Right renal cortex interstitium (tissue), 3 donors: ENCODE measurements at places on chromosomes 2 and 18.

DNA sequence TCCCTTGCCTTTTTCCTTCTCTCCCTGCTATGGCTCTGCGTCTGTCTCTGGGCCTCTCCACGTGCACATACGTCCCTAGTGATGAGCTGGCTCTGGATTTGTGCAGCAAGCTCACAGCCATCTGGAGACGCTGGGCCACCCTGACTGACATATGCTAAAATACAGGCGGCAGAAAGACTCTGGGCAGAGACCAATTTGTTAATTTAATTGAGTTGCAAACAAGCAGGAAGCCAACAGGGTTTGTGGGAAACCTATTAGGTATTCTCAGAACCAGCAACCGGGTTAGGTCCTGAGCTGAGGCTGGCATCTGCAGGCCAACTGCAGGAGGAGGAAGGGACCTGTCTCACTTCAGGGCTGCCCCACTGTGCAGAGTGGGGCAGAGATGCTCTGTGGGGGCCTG is 53.5 kb upstream of the SMAD2 start:
- DNase-seq = no peak

DNA sequence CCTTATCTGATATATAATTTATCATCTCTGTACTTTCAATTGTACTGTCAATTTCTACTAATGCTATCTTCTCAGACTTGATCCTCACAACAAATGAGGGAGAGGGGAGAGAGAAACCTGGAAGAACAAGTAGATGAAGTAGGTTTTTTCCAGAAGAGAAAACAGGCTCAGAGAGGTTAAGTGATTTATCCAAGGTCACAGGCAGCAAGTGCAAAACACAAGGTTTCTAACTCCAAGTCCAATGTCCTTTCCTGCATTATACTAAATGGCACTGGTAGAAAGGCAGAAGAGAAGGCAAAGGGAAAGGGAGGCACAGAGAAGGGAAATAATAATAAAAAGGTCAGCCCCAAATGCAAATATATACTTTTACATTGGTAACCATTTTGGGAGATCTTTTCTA is 7.5 kb downstream of the MEX3C start:
- no peak for DNase-seq

GRCh38 chr2:172053486-172053885 is 31.8 kb upstream of the DLX1 start:
- DNase-seq = no peak

DNA sequence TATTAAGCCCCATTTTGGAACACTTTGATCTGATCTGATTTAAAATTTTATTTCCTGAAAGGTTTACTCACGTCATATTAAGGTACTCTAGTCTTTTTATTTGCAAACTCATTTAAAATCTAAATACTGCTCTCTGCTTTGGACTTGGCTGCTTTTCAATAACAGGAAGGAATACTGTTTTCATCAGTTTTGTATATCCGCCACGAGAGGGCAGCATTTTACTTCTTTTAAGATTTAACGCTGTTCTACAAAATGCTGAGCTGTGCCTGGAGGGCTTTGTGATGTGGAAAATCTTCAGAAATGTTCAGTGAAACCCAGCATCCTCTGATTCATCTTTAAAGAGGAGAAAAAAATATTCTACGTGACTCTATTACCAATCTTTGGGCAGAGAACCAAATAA is 37.5 kb upstream of the SLC38A11 start:
- peak; percentile 38 for DNase-seq

DNA sequence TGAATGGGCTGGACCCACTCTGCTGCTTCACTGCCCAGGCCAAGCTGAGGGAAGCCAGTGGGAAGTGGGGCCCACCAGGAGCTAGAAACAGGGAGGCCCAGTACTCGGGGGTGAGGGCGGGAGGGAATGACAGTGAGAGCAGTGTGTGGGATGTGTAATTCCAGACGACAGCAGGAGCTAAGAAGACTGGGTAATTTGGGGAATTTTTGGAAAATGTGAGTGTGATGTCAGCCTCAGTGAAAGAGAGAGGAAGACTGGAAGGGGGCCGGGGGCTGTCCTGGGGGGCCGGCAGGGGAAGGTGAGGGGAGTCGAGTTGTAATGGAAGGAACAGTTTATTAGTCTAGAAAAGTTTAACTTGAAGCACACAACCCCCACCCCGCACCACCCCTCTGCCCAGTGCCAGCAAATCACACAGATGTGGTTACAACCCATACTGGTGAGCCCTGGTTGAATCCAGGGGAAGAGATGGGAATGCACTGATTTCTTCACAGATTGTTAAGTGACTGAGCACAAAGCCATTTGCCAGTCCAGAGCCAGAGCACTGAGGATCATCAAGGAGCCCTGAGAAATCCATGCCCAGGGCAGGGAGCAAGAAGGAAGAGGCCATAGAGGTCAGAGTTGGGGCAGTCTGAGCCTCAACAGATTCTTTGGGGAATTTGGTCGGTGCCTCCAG is 76.7 kb upstream of the PKDCC start:
- DNase-seq = no peak

- DNase-seq = no peak
These were observed 77.4 kb upstream of the ARHGAP28 start for GRCh38 chr18:6652098-6652497.

DNA sequence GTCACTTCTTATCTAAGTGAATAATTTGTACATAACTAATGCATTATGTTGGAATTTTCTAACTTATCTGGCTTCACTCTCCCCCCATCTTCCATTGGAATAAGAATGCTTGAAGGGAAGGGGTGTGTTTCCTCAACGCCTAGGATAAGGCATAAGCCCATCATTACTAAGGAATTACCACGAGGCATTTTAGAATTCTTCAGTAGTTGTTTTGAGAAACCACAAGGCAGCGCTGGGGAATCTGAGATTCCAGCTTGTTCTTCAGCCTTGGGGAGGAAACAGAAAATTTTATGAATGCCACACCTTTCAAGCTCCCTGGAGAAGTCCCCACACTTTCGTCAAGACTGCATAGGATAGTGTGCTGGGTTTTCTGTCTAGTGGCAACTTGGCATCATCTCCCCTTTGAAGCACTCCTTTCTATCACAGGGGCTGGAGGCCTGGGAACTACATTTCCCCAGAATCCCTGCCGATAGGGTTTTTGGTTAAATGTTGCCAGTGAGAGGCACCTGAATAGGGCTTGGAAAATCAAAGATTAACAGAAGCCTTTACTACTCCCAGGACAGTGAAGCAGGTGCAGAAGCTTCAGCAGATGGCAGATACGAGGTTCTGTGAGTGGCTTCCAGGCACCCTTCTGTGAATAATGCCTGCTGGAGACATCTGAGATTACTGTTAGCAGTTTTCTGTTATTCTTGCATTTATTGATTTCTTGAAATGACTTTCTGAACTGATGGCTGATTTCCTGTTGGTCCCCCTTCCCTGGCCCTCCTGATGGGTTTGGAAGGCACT is 192.7 kb upstream of the REV1 start:
- no peak for DNase-seq

DNA sequence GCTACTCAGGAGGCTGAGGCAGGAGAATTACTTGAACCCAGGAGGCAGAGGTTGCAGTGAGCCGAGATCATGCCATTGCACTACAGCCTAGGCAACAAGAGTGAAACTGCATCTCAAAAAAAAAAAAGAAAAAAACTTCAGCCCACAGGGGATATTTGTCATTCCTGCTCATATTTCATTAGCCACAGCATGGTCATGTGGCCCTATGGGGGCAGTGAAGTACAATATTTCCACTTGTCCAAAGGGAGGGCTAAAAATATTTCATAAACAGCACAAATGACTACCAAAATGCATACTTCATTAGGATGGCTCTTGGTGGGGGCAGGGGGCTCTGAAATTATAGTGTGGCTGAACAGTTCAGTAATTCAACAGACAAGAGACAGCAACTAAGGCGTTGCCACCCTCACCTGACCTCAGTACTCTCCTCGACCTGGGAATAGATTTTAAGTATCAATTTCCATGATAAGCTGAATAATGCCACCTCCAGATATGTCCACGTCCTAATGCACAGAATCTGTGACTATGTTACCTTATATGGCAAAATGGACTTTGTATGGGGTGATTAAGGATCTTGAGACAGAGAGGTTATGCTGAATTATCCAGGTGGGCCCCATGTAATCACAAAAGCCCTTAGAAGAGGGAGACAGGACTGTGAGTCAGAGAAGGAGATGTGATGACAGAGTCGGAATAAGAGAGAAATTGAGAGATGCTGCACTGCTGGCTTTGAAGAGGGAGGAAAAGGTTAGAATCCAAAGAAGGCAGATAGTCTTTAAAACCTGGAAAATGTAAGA is 158.2 kb upstream of the CRIM1 start:
- DNase-seq = no peak

DNA sequence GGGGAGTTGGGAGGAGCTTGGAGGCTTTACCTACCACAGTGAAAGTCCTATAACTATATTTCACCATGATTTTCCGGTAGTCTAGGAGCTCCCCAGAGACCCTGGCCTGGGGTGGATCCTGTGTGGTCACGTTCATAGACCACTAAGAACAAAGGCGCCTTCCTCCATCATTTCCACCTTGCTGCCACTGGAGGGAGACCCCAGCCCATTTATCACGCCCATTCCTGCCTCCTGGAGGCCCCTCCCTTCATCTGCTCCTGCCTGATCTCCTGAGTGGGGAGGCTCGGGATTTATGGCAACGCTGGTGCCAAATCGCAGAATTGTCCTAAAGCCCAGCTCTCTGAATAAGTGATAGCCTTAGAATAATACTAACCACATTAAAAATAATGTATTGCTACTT is 507.6 kb upstream of the SPHKAP start:
- no peak for DNase-seq

DNA sequence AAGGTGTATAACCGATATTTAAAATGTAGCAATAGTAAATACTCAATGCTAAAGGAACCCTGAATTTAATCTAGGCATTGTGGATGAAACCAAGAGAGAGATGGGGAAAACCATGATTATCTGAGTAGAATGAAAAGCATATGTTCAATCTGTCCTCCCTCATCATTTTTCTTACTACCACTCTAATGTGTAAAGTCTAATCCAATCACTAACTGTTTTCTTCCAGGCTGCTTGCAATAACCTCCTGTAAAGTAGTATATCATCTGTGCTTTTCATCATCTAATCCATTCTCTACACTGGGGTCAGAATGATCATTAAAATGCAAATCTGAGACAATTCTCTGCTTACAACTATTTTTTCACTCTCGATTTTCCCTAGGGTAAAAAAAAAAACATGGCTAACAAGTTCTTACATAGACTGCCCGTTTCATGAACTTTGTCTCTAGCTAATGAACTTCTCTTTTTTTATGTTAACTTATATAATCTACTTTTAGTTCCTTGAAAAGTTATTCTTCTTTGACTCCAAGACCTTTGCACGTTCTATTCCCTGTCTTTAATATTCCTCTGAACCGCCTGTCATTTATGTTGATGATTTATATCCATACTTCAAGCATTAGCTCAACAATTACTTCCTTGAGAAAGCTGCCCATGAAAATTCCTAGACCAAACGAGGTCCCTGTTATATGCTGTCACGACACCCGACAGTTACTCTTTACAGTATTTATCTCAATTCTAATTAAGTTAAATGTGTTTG is 94.7 kb upstream of the SLC8A1 start:
- DNase-seq = no peak

DNA sequence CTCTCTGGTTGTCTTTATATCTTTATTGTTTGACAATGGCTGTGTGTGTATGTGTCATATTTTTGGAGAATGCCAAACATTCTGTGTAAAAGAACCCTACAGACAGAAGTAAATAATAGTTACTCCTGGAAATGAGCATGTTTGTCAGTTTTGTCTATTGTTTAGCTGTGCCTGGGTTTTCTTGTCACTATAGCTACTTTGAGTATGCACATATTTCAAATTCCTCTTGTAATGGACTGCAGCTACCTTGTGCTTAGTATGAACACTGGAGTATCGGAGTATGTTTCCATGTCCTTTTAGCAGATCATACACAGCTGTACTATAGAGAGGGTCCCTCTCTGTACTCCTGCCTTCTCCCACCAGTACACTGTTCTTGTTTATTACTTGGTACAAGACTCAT is 58.0 kb upstream of the DOCK10 start:
- DNase-seq = no peak

DNA sequence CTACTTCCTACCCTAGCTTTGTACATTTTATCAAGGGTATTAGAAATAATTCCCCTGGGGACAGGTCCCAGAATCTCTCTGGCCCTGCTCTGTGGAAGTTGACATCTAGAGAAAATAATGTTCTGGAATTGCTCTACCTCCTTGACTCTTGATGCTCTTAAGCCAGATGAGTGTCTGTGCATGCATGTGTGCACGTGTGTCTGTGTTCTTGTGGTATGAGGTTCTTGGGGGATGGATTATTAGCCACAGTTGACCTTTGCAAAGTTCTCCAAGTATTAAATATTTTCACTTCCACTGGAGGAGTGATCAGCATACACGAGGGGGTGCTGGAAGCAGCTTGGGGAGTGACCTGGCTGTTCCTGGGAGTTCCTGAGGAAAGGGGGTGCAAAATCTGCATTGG is 61.2 kb upstream of the PELI1 start:
- no peak for DNase-seq

- DNase-seq = no peak
These were observed 807.4 kb upstream of the CRIM1 start for GRCh38 chr2:35548171-35548570.

DNA sequence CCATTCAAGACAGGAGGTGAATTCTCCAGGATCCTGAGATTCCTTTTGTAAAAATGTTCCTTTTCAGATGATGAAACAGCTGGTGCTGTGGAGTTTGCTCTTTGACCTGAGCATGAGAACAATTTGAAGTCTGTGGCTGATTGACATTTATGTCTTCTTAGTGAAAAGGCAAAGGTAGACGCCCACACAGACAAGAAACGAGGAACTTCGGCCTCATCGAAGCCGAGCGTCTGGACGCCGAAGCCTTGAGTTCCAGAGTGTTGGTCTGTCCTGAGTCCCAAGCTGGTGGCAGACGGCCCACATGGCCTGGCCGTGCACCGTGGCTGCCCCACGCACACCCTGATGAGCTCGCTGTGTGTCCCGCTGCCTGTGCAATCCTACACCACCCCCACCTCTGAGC is 20.7 kb upstream of the SNTG2 start:
- DNase-seq = no peak

GRCh38 chr2:74845217-74845751 is 11.4 kb downstream of the HK2 start:
- DNase-seq = no peak

GRCh38 chr2:207792244-207792785 is 22.6 kb upstream of the FZD5 start:
- no peak for DNase-seq

- no peak for DNase-seq
These were observed 400.6 kb downstream of the THSD7B start for GRCh38 chr2:137165968-137166367.

DNA sequence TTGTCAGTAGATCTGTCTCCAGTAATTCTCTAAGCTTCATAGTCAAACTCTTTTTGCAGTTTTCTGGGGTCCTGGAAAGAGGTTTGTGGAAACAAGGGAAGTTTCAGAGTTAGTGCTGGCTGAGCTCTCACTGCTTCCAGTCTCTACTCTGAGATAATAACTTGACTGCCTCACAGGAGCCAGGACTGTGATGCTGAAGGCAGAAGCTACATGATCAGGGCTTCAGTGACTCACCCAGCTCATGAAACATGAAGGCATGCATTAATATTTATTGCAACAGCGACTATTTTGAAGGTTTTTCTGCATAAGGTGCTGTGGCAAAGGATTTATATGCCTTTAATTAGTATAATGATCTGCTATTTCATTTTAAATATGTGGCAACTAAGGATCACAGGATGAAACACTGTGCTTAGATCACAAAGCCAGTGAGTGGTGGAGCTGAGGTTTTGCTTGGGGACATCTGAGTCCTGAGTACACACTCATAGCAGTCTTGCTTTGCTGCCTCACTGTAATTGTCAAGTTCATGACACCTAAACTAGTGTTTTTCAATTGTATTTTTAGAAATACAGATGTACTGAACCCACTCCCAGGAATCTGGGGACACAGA is 448.4 kb upstream of the GCFC2 start:
- no peak for DNase-seq

- DNase-seq = no peak
These were observed 18.8 kb downstream of the FARSB start for GRCh38 chr2:222637067-222637466.
